HFFc6 (cell line): ENCODE measurements at places on chromosomes 6 and 20. TPM values are rescaled to one million over a fixed set of nuclear protein-coding genes. Genes with fewer than 3 reads are reported as not detected.

TRIM39 gene
- total RNA-seq, result 8.7 to 13.0 TPM (median 11.1 TPM) in 3 replicates

OPN5 gene
- total RNA-seq, result not detected in 2 replicates

- no peaks in the 10 kb centered on the region for H3K36me3 ChIP-seq
- H3K27me3 ChIP-seq, result no peaks in the 10 kb centered on the region; the same call in 1 of the 2 replicates
- H3K4me3 ChIP-seq, result peak overlapping the region; percentile 35
Measured at GRCh38 chr6:132764370-132764769, 6.7 kb upstream of the VNN2 start.

DNA sequence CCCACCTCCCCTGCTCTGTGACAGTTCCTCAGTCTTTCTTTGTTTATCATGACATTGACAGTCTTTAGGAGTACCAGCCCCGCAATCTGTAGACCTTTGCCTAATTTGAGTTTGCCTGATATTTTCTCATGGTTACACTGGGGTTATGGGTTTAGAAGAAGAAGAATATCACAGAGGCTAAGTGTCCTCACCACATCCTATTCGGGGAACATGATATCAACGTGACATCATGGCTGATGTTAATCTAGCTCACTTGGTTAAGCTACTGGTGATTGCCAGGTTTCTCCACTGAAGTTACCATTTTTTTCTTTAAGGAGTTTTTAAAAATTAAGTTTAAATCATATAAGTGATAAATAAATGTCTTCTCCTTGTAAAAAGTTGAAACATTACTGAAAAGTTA is 127.5 kb downstream of the CEP57L1 start:
- no peak for DNase-seq
- H3K36me3 ChIP-seq, result no peaks in the 10 kb centered on the region
- H3K4me3 ChIP-seq, result no peak overlapping the region
- H3K4me1 ChIP-seq, result no peaks in the 10 kb centered on the region
- H3K27me3 ChIP-seq, result peaks cover 17% of the 10 kb centered on the region

CST7 gene
- total RNA-seq, result not detected in 3 replicates

PSORS1C2 gene
- total RNA-seq, result not detected in 3 replicates

DNA sequence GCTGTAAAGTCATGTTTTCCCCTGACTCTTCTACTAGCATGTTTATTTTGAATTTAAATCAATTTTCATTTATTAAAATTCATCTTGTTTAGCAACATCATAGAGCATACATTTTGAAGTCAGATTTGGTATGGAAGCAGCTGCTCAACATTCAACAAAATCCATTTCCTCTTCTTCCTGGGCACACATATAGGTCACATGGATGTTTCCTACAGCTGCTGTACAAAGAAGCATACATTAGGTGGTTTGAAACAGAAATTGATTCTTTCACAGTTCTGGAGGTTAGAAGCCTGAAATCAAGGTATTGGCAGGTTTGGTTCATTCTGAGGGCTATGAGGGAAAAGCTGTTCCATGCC is 495.2 kb downstream of the RFPL4B start:
- peaks cover 22% of the 10 kb centered on the region for H3K4me1 ChIP-seq
- no peak overlapping the region for H3K27ac ChIP-seq
- H3K4me3 ChIP-seq, result no peak overlapping the region
- no peaks in the 10 kb centered on the region for H3K27me3 ChIP-seq

PTCRA gene
- not detected in 3 replicates for total RNA-seq

DNA sequence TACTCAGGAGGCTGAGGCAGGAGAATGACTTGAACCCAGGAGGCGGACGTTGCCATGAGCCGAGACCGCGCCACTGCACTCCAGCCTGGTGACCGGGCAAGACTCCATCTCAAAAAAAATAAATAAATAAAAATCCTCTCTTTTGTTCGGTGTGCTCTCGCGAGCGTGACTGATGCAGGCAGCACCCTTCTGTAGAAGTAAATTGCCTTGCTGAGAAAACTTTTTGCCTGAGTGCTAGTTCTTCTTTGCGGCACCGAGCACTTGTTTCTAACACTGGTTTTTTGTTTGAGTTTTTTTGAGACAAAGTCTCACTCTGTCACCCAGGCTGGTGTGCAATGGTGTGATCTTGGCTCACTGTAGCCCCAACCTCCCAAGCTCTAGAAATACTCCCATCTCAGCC is 30.5 kb downstream of the PLN start:
- H3K27ac ChIP-seq, result no peak overlapping the region
- peaks cover 28% of the 10 kb centered on the region for H3K4me1 ChIP-seq
- H3K27me3 ChIP-seq, result no peaks in the 10 kb centered on the region; the same call in 1 of the 2 replicates
- H3K4me3 ChIP-seq, result no peak overlapping the region
- no peak for DNase-seq

DAAM2 gene
- total RNA-seq, result 3.3 and 7.7 TPM in 2 replicates

GRCh38 chr6:55568808-55569439 is 10.1 kb downstream of the HMGCLL1 start:
- no peaks in the 10 kb centered on the region for H3K36me3 ChIP-seq
- no peak for DNase-seq
- H3K4me3 ChIP-seq, result no peak overlapping the region

CD109 gene
- 32.2 to 51.9 TPM (median 32.5 TPM) in 3 replicates for total RNA-seq

GRCh38 chr6:111129013-111129412 is 41.7 kb downstream of the SLC16A10 start:
- H3K27ac ChIP-seq, result no peak overlapping the region
- no peaks in the 10 kb centered on the region for H3K36me3 ChIP-seq
- no peaks in the 10 kb centered on the region for H3K4me1 ChIP-seq
- H3K4me3 ChIP-seq, result no peak overlapping the region
- DNase-seq, result no peak
- H3K27me3 ChIP-seq, result peaks cover 17% of the 10 kb centered on the region

DNA sequence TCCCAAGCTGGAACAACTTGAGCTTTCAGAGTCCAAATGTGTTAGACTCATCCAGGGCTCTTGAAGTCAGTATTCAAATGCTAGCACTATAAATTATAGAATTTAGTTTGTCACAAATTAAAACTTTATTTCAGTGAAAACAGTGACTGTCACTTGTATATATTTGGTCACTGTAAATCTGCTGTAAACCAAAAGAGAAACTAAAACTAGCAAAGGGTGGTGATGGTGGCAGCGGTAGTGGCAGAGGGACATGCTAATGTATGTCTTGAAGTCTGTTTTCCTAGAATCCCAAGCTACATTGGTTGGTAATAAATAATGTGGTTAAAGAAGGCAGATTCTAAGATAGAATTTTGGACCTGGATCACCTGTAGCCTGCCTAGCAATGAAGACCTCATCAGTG is 140.4 kb upstream of the CENPW start:
- H3K4me3 ChIP-seq, result no peak overlapping the region
- H3K27me3 ChIP-seq, result no peaks in the 10 kb centered on the region
- no peak overlapping the region for H3K27ac ChIP-seq
- no peak for DNase-seq
